ENCODE measurements at places on chromosomes 1 and 21. TPM values are rescaled to one million over a fixed set of nuclear protein-coding genes. Genes with fewer than 3 reads are reported as not detected.

FAM89A gene
- 11.2 TPM for total RNA-seq

FAM131C gene
- 0.09 TPM for total RNA-seq

FCRLB gene
- total RNA-seq: 1.1 TPM

PMVK gene
- total RNA-seq: 5.1 TPM

LORICRIN gene
- not detected for total RNA-seq

TEX38 gene
- total RNA-seq: not detected
